SK-MEL-5 (cell line): ENCODE measurements at places on chromosomes 7 and 10.

GRCh38 chr10:24865783-24866182, 86.6 kb downstream of the PRTFDC1 start:
- no peak for DNase-seq

DNA sequence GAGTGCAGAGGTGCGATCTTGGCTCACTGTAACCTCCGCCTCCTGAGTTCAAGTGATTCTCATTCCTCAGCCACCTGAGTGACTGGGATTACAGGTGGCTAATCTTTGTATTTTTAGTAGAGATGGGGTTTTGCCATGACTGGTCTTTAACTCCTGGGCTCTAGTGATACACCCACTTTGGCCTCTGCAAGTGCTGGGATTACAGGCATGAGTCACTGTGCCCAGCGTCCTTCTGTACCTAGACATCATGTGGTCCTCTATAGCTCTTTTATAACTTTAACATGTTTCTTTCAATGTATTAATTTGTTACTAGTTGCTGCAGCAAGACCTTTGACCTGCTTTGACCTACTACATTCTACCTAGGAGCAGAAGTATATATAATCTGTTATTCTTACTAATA, 38.7 kb upstream of the BICC1 start:
- no peak for DNase-seq

DNA sequence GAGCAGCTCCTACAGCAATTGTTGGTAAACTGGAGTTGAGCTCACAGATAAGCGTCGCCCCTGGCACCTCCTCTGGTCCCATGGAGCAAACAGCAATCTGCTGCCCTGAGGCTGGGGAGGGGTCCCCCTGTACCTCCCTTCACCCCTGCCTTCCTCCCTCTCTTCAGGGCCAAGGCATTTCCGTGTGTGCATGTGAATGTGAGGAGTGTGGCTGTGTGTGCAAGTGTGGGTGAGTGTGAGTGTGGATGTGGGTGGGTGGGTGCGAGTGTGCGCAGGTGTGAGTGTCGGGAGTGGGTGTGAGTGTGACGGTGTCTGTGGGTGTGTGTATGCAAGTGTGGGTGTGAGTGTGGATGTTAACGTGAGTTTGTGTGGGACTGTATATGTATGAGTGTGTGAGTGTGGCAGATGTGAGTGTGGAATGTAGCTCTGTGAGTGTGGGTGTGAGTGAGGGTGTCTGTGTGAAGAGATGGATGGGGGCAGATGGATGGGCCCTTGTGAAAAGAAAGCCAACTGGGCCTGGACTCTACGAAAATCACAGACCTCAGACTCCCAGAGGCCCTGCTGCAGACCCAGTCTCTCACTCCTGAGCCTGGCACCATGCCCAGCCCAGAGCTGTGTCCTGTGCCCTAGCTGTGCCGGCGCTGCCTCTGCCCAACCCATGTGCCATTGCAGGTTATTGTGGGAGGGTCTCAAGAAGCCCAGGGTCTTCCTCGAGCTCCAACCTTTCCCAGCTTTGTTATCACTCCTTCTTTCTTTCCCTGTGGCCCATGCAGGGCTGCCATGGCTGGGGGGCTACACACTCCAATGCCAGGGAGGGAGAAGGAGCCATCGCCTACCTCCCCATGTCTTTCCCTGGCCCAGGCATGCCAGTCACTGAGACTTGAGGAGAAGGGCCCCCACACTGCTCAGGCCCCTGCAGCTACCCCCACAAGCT, 73.9 kb downstream of the GRID1 start:
- no peak for DNase-seq

DNA sequence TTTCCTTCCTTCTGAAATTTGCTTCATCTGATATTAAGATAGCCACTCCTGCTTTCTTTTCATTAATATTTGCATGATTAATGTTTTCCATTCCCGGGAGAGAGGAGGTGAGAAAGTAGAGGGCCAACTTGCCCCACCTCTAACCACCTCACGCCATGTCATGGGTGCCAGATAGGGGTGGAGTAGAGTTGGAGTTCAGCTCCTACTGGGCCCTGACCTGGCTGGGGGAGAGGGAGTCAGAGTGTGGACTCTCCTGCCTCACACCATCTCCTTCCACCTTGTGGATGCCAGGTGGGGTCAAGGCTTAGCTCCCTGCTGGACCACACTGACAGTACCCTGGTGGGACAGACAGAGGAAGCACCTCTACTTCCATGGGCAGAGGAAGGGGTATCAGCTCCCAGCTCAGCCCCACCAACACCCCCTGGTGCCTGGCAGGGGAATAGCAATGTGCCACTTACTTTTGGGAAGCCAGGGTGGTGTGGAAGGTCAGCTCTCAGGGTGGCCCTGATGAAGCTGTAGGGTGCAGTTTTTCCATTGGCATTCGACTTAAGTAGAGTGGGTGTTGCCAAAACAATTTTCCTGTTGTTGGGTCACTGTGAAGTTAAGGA, 28.0 kb downstream of the CHST12 start:
- peak; percentile 46 for DNase-seq

DNA sequence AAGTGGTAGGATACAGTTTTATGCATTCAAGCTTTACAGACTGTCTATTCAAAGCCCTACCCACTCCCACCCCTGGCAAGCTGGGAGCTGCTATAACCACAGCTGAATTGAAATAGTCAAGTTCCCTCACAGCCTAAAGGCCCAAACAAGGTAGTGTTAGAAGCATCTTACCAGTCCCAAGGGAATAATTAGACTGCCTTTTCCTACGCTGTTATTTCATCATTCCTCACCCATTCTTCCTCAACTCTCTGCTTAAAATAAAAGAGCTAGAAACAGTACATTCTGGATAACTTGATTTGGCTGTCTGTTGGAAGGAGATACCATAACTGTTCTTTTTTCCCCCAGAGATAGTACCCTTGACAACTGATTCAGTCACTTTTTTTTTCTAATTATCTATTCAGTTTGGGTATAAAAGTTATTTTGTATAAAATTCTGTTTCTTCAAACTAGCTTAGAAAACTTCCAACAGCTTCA, 54.0 kb downstream of the RAPGEF5 start:
- peak; percentile 83 for DNase-seq

GRCh38 chr7:100517305-100517704, 21.7 kb upstream of the AGFG2 start:
- no peak for DNase-seq

DNA sequence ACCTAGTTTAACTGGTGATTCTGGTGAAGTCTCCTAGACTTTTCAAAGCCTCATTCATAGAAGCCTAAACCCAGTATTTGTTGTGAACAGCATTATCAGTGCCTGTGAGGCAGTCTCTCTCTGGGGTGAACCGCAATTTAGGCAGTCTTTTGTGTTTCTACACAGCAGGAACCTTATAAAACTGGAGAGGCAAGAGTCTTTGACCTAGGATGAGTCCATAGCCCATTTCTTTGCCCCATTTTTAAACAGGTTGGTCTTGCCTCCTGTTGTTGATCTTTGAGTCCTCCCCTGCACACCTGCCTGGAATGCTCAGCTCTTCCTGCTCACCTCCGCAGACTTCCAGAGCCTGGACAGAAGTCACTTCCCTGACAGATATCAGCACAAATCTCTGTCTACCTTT, 51.2 kb upstream of the NRP1 start:
- DNase-seq: no peak

- no peak for DNase-seq
These were observed 250.0 kb upstream of the HGF start for GRCh38 chr7:82019551-82020475.

GRCh38 chr10:103416436-103417147, 20.2 kb downstream of the PDCD11 start:
- peak; percentile 67 for DNase-seq

- DNase-seq: no peak
These were observed 204.9 kb upstream of the PTER start for GRCh38 chr10:16231734-16232435.

GRCh38 chr7:37421861-37422500, 26.7 kb downstream of the ELMO1 start:
- DNase-seq: peak; percentile 76

GRCh38 chr10:61588770-61589211, 73.9 kb upstream of the CABCOCO1 start:
- DNase-seq: no peak

- DNase-seq: no peak
These were observed 39.1 kb downstream of the PODXL start for GRCh38 chr7:131517218-131517923.

DNA sequence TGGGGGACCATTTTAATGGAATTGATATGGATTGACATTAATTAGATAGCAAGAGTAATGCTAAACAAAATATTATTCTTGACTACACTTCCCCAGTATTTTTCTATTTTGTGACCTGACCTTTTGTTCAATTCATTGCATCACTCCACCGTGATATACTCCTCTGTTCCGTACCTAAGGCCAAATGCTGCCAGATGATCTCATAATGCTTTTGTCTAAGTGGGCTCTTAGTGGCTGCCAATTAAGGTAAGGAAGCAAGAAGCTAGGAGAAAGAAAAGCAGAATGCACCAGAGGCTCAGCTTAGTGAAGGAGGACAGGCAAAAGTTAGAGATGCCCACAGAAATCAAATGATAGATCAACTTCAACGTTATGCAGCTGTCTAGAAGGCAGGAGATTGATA, 36.4 kb downstream of the FEZF1 start:
- DNase-seq: no peak

DNA sequence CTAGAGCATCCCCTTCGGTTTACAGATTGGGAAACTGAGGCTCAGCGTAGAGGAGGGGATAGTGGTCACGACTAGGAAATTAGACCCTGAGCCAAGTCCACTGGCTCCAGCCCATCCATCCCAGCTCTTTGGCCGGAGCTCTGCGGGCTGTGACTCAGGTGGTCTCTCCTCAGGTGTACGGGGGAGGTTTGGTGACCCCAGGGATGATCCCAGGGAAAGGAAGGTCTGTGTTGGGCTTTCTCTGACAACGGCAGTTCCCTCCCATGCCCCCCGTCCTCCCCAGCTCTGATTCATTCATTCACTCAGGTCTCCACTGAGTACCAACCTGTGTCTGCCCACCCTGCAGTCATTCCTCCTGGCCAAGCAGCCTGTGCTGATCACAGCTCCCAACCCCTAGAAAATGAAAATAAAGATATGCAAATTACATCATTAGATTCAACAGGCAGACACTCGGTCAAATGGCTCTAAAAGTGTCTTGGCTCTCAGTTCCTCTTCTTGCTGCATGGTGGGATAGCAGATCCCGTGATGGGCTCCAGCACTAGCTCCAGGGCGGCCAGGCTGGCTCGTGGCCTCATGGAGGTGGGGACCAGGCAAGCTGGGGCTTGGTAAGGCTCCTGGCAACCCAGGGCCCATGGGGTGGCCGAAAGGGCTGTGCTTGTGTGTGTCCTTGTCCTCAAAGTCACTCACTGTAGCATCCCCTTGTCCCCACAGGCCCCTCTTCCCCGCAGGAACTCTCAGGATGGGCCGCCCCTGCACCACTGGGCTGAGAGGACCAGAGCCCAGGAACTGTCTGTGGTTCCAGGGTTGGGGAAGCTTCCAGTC, 37.8 kb downstream of the CLRN3 start:
- DNase-seq: no peak

DNA sequence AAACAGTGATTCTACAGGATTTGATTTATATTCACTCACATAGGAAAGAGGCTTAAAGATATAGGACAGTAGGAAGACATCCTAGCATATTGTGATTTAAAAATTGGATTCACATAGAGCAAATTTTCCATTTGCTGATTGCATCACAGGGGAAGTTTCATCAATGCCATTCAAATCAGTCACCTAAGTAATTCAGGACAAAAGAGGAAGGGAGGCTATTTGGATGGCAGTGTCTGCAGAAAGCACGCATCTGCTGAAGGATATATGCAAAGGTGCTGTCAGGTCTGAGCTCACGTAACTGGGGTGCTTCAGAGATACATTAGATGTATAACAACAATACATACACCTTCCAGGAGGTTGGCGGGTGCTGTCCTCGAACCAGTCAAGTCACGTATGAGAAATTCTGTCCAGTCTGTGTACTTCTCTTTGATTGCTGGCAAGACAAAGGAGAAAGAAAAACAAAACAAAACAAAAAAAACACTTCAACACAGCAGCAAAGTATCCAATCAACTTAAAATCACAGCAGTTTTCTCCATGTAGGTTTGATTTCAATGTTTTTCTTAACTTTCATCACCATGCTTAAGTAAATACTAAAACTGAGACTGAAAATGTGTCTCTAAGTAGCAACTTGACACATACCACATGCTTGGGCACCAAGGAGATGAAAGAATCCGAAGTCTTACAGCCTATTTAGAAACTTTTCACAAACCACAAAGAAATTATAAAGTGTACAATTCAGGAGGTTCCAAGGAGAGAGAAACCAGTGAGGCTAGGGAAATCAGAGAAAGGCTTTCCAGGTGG, 125.1 kb downstream of the SFMBT2 start:
- DNase-seq: no peak

DNA sequence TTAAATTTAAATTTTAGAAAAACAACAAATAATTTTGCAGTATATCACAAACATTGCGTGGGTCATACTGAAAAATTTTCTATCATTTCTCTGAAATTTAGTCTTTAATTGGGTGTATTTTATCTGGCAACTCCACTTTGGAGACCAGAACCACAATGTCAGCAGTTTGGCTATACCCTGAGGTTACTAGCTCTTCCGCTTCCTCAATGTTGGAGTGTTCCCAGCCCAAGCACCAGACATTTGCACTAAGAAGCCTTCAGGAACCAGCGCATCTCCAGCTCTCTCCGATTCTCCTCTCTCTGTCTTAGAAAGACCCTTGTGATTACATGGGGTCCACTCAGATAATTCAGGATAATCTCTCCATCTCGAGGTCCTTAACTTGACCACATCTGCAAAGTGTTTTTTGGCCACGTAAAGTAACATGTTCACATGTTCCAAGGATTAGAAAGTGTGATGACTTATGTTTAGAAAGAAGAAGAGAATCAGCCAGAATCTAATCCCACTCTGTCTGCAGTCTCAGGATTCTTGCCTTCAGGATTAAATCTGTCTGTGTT, 43.1 kb upstream of the ADRB1 start:
- no peak for DNase-seq

DNA sequence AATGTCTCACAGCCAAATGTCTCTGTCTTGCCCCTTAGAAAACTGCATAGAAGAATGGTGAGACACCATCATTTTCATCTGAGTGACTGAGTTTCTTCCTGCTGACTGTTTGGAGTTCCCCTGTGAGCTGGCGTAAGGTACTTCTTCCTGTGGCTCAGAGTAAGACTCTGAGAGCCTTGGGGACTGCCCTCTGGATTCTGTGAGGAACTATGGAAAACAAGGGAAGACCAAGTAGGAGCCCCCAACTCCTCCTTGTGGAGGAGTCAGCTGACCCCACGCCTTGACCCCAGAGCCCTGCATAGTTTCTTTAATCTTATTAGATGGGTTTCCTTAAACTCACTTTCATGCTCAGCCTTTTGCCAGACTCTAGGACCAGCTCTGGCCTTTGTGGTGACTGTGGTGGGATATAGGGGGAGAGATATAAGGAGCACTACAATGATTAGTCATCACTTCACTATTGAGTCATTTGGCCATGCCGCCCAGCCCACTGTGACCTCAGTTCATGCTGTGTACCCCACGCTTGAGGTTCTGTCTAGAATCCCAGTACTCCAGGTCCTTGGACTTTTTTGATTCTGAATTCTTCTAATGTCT, 51.8 kb upstream of the FAM133B start:
- DNase-seq: no peak

DNA sequence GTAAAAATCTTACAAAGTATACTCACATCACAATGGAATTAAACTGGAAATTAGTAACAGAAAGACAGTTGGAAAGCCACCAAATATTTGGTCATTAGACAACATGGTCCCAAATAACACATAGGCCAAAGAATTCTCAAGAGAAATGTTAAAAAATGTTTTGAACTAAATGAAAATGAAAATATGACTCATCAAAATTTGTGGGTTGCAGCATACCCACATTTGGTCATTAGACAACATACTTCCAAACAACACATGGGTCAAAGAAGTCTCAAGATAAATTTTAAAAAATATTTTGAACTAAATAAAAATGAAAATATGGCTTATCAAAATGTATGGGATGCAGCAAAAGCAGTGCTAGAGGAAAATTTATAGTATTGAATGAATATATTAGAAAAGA, 130.6 kb downstream of the MARCHF5 start:
- DNase-seq: no peak
